ENCODE measurements at places on chromosomes 16 and 17.

DNA sequence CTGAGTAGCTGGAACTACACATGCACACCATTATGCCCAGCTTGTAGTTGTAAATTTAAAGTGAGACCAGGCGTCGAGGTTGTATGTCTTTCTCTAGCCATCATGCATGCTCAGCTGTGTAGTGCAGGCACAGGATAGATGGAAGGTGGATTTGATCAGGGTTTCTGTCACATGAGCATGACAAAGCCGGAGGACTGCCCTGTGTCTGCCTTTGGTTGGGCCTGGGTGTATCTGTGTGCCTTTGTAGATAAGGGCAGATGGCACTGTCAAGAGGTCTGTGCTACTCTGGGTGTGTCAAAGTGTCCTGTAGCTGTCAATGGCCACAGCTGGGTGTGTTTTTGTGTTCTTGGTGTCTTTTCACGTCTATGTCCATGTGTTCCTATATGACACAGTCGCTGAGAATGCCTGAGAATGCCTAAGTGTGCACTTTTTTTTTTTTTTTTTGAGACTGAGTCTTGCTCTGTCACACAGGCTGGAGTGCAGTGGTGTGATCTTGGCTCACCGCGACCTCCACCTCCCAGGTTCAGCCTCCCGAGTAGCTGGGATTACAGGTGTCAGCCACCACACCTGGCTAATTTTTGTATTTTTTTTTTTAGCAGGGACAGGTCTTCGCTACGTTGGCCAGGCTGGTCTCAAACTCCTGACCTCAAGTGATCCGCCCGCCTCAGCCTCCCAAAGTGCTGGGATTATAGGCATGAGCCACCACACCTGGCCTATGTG is 4.1 kb upstream of the NAGS start:
- DNase-seq = no peak

DNA sequence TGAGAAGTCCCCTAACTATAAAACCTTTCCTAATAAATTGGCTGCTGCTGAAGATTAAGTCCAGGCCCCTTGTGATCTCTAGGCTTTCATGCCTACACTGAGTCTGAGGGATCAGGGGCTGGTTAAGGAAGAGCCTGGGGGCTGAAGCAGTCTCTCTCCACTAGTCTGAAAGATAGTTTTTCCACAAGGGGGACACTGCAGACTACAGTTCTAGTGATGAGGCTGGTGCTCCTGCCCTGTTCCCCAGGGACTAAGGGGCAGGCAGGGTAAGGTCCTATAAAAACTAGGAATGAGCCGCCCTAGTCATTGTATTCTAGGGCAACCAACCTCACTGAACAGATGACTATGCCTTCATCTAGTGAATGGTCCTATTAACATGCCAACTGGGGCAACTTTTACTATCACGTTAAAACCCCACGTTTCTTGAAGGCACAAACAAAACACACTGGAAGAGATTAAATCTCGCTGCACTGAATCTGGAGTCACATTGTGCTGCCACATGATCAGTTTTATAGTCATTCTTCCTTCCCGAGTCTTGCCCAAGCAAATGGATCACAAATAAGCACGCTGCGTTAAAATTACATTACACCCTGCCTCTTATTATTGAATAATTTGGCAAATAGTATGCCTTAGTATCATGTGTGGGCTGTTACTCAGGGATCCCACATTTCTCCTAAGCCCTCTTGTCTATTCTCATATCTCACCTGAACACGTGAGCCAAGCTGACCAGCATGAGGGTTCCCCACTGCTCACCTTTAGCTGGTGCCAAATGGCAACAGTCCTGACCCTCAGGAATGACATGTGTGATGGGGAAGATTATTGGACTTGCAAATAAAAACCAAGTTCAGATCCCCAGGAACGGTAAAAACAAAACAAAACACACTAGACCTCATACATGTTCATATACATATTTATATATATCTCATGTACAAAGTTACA is 95.4 kb upstream of the TOB1 start:
- DNase-seq = no peak

GRCh38 chr16:10729104-10730048 is 14.3 kb upstream of the NUBP1 start:
- no peak for DNase-seq

DNA sequence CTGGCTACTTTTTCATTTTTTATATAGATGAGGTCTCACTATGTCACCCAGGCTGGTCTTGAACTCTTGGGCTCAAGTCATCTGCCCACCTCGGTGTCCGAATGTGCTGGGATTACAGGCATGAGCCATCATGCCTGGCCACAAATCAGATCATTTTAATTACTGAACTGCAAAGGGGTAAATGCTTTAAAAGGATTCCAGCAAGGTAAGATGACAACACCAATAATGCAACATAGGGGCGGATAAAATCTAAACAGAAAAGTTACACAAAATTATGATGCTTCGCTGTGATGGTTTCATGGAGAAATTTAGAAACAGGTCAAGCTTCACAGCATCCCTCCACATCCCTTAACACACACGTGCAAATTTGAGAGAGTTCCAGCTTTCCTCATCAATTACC is 32.3 kb downstream of the AXIN1 start:
- DNase-seq = no peak

DNA sequence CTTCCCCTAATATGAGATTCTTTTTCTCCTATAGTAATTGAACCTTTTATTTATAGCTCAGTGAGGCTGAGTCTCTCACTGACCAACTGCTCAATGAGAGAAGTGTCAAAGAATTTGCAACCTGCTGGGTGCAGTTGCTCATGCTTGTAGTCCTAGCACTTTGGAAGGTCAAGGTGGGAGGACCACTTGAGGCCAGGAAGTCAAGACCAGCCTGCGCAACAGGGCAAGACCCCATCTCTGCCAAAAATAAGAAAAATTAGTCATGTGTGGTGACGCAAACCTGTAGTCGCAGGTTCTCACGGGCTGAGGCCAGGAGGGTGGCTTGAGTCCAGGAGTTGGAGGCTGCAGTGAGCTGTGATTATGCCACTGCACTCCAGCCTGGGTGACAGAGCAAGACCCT is 30.9 kb upstream of the CRYBA1 start:
- no peak for DNase-seq

DNA sequence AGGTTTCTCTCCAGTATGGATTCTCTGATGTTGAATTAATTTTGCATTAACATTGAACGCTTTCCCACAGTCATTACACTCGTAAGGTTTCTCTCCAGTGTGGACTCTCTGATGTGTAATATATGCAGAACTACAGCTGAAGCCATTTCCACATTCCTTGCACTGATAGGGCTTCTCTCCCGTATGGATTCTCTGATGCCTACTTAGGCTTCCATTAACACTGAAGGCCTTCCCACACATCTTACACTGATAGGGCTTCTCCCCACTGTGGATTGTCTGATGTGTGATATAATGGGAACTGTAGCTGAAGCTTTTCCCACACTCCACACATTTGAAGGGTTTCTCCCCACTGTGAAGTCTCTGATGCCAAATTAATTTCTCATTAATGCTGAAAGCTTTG is 7.2 kb upstream of the TLE7 start:
- DNase-seq = no peak

DNA sequence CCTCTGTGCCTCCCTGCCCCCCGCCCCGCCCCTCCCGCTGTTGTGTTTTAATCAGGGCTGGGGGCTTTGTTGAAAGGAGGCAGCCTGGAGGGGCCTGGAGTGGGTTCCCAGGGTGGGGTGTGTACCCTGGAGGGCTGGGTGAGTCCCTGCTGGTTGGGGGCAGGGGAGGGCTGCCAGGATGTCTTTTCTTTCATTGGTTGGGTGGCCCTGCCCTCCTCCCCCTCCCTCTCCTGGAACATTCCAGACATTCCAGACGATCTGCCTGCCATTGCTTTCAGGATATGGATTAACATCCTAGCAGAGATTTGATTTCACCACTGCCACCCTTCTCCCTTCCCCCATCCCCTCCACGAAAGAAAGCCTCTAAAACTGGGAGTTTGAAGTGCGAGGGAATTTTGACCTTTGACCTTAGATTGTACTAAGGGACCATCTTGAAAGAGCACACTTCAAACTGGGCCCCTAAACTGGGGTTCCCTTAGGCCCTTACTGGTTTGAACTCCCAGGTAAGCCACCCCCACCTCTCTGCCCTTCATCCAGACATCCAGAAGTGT is 25.3 kb downstream of the IGF2BP1 start:
- DNase-seq = no peak

- no peak for DNase-seq
Observed at GRCh38 chr16:58148526-58148925, 19.3 kb upstream of the CFAP20 start.

- no peak for DNase-seq
Observed at GRCh38 chr16:82264756-82265155, 94.7 kb upstream of the MPHOSPH6 start.

DNA sequence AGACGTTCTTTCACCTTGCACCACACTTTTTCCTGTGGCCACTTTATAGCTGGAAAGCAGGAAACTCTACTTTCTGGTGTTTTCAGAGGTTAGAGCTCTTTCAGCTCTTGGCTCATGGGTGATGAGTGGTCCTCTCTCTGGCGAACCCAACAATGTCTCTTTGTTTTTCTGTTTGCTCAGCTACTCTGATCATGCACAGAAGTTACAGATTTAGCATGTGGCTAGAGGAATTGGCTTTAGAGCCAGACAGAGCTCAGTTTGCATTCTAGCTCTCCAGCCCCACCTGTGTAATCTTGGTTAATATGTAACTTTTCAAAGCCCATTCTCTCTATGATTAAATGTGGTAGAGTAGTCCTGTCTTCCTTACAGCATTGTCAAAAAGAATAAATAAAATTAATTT is 225.2 kb downstream of the HAPSTR1 start:
- DNase-seq = no peak

DNA sequence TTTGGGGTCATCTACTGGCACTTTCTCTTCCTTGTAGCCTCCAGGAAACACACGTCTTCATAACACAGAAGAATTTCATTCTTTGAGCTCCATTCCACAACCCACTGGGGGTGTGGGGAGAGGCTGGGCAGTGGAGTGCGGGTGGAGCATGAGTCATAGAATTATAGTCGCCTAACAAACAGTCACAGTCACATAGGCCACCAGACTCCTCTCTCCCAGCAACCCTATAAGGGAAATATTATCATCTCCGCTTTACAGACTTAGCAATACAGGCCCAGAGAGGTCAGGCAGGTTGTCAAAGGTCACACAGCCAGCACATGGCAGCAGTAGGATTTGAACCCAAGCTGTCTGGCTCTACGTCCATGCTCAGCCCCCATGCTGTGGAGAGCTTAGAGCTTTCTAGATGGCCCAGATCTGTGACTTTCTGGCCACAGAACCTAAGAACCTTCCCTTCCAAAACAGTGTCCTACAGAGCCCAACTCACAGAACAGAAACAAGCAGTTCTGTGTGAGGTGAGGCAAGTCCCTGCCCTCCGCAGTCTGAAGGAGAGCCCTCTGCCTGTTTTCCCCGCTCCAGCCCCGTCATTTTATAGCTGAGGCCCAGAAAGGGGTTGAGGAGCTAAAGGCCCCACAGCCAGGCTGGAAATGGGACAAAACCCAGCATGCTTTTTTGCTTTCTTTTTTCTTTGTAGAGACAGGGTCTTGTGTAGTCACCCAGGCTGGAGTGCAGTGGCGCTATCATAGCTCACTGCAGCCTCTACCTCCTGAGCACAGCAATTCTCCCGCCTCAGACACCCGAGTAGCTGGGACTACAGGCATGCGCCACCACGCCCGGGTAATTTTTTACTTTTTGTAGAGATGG is 10.7 kb upstream of the LITAF start:
- no peak for DNase-seq

DNA sequence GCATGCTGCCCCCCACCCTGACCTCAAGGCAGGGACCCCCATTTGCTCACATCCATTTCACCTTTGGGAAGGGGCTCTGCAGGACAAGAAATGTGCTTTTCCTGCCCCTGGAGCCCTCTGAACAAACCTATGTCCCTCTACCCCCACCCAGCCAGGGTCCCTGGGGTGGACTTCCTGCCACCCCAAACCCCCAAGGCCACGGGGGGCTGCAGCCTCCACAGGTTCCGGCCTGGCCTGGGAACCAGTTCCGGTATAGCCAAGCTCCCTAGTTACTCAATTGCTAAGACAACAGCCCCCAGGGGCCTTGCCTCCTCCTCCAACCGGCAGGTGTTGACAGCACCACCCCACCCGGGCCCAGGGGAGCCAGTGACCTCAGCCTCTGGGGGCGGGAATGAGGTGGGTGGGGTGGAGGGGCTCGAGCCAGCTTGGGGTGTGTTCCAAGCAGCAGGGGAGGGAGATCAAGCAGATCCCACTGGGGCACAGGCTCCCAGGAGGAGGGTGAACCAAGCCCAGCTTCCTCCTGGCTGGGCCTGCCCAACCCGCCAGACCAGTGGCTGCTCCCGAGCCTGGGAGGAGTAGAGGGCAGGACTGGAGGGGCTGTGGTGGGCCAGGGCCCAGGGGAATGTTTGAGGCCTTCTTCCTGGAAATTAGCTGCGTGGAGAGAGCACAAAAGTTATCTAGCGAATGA is 6.6 kb downstream of the PNMT start:
- DNase-seq = no peak

- no peak for DNase-seq
Observed at GRCh38 chr17:78993241-78993956, 13.7 kb upstream of the LGALS3BP start.

GRCh38 chr17:28718333-28719020 is 809 bp upstream of the RAB34 start:
- DNase-seq = no peak

- no peak for DNase-seq
Observed at GRCh38 chr17:33560165-33560564, 267.1 kb upstream of the ASIC2 start.

- no peak for DNase-seq
Observed at GRCh38 chr17:48240562-48241130, 133.1 kb downstream of the SNX11 start.

DNA sequence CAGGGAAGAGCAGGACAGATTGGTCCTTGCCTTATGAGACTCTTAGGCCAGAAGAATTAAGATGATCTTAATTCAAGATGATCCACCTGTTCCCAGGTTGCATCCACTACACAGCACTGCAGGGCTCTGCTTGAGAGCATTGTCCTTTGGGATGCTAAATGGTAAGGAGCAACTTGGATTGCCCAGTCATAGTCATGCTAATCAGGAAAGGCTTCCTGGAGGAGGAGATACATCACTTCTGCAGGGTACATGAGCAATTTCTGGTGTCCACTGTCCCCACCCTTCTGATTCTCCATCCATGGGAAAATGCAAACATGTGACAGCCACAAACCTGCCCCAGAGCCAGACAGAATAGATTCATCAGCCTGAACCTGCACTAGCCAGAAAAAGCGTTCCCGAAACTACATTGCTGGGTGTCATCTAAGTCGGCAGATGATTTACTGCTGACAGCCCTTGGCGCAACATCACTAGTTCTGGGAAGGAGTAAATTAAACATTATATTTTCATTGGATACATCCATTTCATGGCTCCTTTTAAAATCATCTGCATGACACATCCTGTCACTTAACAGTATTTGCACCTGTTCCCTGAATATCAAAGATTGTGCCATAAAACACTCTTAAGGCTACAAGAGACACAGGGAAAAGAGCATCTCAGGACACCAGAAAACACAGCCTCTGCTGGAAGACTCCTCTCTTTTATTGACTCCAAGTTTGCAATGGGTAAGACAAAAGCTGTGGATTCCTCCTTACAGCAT is 282.2 kb downstream of the MAF start:
- no peak for DNase-seq

DNA sequence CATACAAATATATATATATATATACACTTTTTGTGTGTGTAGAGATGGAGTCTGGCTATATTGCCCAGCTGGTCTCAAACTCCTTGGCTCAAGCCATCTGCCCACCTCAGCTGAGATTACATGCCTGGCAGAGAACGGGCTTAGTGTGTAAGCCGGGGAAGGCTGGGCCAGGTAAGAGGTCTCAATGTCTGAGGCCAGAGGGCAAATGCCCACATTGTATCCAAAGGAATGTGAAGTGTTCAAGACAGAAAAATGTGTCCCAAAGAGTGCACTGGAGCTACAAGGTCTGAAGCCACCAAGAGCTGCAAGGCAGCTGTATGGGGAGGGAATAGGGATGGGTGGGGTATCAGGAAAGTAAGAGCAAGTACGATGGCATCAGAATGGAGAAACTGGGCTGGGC is 8.8 kb downstream of the CD2BP2 start:
- DNase-seq = no peak
